ENCODE measurements at places on chromosomes 4 and X. TPM values are rescaled to one million over a fixed set of nuclear protein-coding genes. Genes with fewer than 3 reads are reported as not detected.

ARHGEF6 gene
- polyA plus RNA-seq: 42.2 TPM

TXK gene
- polyA plus RNA-seq: not detected

MAGEC1 gene
- not detected for polyA plus RNA-seq

TMSB15A gene
- 24.0 TPM for polyA plus RNA-seq

PNCK gene
- 7.1 TPM for polyA plus RNA-seq

DMRTC1 gene
- 0.56 TPM for polyA plus RNA-seq

RAB40A gene
- polyA plus RNA-seq: 0.69 TPM

MUC7 gene
- polyA plus RNA-seq: not detected

Measured in muscle of arm (tissue), 14 donors.